Activated CD8-positive, alpha-beta memory T cell treated with anti-CD3 and anti-CD28 coated beads, Interleukin-2, amount 50 U/mL, for 48 hours (primary cell): ENCODE measurements at places on chromosomes 2 and 18.

DNA sequence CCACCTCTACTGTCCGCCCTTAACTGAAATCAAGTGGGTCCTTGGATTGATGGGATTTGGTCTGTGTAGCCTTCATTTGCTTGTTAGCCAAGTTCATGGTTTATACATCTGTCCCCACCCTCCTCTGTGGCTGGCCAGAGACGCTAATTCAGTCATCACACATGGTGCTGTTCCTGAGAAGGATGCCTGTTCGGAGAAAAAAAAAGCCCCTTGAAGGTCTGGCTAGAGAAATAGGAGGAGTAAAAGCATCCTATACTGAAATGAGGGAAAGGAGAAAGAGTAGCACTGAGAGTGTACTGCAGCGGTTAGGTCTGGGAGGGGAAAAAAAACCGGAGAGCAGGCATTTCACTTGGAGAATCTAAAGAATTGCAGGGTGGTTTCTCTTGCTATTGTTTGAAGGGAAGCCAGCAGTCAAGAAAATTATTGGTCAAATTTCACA is 180.6 kb upstream of the EPAS1 start:
- DNase-seq, result no peak

- DNase-seq, result peak; percentile 28
These were observed 13.1 kb downstream of the CROCC2 start for GRCh38 chr2:240919161-240919781.

DNA sequence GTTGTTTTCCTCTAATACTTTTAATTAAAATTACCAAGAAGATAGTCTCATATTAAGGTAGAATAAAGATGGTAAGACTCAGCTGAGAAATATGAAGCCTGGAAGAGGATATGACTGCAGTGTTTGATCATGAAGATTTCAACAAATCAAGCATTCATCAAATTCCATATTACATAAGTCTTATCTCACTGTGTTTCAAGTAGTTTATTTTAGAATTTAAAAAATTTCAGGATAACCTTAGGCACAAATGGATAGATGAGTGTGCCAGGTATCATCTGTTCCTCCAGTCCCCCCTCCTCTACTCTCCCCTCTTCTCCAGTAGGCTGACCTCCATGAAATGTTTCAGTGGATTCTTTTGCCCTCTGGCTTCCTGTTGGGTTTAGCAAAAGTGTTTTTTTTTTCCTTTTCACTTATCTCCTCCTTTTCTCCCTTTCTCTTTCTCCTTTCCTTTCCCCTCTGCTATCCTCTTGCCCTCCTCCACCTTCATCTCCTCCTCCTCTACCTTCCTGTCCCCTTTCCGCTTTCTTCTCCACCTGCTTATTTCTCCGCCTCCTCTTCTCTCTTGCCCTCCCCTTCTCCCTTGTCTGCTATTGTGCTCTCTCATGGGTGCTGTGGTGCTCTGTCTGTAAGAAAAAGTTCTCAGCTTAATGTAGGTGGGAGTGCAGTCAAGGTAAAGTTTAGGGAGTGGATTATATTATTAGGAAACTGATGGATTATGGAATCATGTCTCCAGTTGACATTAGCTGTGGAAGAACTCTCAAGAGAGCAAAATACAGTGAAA is 72.8 kb downstream of the ABI2 start:
- DNase-seq, result no peak

- DNase-seq, result no peak
These were observed 287.0 kb downstream of the SLC8A1 start for GRCh38 chr2:40164736-40165508.

DNA sequence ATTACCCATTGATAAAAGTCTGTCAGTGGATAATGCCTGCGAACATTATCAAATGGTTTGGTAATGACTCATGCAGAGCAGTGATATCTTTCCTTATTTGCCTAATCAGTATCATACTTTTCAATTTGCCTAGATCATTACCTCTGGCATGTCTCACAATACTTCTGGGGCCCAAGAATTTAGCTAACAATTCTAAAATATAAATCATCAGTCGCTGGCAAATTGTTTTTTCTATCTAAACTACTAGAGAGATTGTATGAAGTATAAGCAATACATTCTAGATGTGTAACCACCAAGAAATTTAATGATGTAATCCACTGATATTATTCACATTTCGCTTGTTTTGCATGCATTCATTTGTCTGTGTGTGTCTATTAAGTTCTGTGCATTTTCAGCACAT is 191.2 kb upstream of the CDH19 start:
- no peak for DNase-seq

- no peak for DNase-seq
These were observed 117.9 kb upstream of the COL5A2 start for GRCh38 chr2:189297446-189297845.

DNA sequence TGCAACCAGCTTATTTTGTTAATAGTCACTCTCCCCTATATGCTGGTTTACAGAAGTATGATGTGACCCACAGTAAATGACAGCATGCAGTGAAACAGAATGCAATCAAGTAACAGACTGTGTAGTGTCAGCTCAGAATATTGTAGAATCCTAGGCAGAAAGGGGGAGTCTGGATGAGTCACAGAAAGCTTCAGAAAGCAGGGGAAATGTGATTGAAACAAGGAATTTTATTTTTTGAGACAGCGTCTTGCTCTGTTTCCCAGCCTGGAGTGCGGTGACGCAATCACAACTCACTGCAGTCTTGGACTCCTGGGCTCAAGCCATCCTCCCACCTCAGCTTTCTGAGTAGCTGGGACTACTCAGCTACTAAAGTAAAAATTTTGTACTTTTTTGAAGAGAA is 219.9 kb upstream of the FBXO11 start:
- DNase-seq, result no peak

GRCh38 chr2:138236142-138236541 is 265.4 kb upstream of the SPOPL start:
- DNase-seq, result no peak
